ENCODE measurements at places on chromosomes 1 and 21.

GRCh38 chr1:17184161-17184665 is 20.7 kb upstream of the PADI1 start:
- DNase-seq: no peak

DNA sequence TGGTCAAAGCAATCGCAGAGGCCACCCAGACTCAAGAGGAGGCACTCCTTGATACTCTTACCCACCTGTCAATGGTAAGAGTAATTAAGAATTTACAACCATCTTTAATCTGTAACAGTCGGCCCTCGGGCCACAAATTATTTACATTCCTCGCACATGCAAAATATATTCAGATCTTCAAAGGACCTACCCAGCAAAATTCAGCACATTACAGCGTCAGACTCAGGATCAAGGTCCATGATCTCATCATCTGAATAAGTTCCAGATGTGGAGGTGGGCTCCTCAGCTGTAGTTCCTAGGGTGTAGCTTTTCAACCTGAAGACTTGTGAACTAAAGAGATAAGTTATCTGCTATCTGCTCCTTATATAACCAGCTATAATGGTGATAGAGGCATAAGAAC is 17.1 kb upstream of the RNF11 start:
- no peak for DNase-seq

DNA sequence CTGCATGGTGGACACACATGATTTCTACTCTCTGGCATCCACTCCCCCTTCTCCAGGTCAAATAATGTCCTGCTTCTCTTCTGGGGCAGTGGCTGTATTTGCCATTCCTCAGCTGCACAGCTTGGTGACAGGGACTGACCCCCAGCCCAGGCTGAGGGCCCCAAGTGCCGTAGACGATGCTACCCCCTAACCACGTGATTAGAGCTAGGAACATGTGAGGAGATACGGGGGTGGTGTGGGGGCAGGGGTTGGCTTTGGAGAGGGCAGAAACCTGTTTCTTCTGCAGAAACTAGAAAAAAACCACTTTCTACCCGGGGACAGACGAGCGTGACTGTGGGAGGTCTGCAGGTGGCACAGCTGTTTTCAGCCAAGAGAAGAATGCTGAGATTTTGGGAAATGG is 192.4 kb downstream of the SIPA1L2 start:
- DNase-seq: no peak

DNA sequence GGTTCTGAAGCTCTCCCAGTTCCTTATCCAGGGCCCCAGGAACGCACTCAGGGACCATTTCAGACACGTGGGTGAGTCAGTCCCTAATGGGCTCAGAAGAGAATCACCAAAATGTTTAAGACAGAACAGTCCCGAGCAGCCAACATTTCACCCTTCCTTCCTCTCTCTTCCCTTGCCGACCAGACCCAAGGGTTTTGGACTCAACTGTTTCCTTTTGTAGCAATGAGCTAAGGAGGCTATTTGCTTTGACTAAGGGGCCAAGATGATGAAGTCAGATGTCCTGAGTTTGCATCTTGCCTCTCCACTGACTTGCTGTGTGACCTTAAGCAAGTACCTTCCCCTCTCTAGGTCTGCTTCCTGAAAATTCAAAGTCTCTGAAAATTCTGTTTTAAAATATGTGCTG is 472.3 kb upstream of the VAMP3 start:
- peak; percentile 38 for DNase-seq

- no peak for DNase-seq
Observed at GRCh38 chr1:37797750-37798345, 4.2 kb downstream of the MANEAL start.

GRCh38 chr1:115182012-115182715 is 92.9 kb upstream of the TSPAN2 start:
- DNase-seq: no peak

DNA sequence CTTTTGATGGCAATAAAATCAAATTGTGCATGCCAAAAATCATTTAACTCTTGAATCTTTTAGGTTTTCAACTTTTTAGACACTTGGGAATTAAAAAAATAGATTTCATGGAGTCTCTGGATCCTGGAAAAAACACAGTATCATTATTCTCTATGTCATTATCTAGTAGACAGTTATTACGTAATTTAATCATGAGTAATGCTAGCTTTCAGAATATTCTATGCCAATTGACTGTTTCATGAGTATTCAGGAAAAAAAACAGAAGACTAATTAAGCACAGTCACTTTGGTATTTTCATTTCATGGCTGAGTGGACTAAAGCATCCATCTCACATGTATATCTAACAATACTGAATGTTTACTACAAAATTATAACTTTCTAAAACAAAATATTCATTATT is 44.0 kb downstream of the ODF2L start:
- DNase-seq: no peak

- no peak for DNase-seq
Observed at GRCh38 chr1:4306559-4307467, 347.6 kb upstream of the AJAP1 start.
